ENCODE measurements at places on chromosomes 7 and 10.

DNA sequence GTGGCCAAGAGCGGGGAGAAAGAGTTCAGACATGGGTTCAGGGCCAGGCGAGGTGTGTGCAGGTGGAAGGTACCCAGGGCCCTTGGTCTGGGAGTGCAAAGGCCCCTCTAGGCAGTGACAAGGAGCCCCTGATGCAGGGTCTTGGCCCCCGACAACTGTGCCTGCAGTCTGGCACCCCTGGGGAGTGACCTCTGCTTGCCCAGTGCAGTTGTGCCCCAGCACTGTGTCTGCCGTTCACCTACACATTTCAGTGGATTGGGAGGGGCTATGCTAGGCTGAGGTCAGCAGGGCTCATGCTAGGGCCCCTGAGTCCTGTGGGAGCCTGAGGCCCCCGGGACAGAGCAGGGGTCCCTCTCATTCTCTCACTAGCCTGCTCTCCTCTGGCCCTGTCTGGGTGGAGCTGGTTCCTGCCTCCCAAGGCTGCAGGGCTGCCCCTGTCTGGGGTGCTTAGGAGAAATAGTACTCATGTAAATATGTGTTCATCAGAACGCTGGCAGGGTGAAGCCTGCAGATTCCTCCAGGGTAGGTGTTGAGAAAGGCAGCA is 550.4 kb downstream of the TCERG1L start:
- DNase-seq, result no peak

GRCh38 chr10:97267671-97268070 is 24.8 kb downstream of the ARHGAP19 start:
- no peak for DNase-seq

- no peak for DNase-seq
These were observed 442.5 kb downstream of the XPNPEP1 start for GRCh38 chr10:109480836-109481235.

DNA sequence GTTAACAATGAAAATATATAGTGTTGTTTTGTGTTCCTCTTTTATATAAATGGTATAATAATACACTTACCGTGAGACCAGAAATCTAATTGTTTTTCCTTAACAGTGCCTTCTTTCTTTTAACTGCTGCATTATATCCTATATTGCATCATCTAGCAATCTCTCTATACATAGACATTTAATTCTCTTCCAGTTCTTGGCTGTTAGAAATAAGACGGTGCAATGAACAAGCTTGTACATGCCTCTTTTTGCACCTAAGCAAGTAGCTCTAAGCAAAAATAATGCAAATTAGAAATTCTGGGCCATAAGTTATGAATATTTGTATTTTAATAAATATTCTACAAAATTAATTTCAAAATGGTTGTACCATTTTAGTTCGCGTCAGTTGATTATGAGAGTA is 55.9 kb upstream of the AHR start:
- no peak for DNase-seq

GRCh38 chr7:74655324-74655723 is 2.2 kb upstream of the GTF2I start:
- DNase-seq, result no peak

- no peak for DNase-seq
These were observed 4.6 kb downstream of the GIGYF1 start for GRCh38 chr7:100689230-100690135.

DNA sequence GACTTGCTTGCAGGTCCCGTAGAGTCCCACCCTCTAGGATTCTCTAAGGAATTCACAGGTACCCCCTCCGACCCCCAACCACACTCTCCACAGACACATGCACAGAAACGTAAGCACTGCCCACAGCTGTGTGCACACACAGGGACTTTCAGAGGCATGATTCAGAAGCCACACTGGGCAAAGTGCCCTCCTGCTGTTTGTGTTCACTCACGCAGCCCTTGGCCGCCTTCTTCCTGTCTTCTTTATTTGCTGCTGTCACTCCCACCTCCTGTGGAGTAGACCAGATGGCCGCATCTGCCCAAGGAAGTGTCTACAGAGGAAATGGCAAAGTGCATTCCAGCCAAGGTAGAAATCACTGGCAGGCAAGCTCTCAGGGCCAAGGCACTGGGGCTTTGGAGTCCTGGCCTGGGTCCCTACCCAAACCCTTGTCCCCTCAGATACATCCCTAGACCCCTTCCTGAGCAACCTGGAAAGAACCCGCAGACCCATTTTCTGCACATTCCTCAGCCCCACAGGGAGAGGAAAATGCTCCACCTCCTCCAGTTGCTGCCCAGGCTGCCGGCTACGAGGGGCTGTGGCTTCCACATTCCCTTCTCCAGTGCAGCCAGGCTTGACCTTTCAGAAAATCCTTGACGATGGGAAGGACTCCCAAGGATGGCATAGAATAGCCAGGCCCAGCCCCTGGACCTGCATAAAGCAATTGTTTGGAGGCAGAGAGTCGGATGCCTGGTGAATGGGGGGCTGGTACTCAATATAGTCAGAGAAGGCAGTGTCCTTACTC is 21.6 kb upstream of the GIMAP8 start:
- DNase-seq, result peak; percentile 82

DNA sequence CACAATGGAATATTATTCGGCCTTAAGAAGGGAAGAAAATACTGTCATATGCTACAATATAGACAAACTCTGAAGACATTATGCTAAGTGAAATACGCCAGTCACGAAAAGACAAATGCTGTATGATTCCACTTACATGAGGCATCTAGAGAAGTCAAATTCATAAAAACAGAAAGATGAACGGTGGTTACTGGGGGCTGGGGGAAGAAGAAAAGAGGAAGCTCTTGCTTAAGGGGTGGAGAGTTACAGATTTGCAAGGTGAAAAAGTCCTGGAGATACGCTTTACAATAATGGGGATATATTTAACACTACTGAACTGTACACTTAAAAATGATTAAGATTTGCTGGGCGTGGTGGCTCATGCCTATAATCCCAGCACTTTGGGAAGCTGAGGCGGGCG is 49.0 kb downstream of the PSMC2 start:
- DNase-seq, result no peak

GRCh38 chr7:16356301-16356958 is 64.9 kb downstream of the CRPPA start:
- DNase-seq, result no peak

GRCh38 chr7:29539471-29539870 is 24.2 kb upstream of the PRR15 start:
- DNase-seq, result no peak

- no peak for DNase-seq
These were observed 310.9 kb downstream of the CTNNA3 start for GRCh38 chr10:67385089-67385488.

DNA sequence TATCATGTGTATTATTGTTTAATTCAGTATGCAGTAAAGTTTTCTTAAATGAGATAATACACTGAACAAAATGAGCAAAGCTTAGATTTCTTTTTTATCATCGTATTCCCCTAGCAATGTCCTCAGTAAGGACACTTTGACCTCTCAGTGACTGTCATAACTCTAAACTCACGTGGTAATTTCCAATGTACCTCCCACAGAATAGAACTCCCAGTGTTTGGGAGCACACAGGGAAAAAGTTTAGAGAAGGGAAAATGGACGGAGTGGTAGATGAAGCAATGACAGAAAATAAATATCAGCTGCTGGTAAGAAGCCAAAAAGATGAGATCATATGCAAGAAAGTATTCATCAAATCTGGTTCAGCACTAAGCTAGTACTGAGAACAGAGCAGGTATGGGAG is 758.6 kb upstream of the KCND2 start:
- DNase-seq, result no peak

GRCh38 chr10:17049195-17049594 is 80.4 kb downstream of the CUBN start:
- no peak for DNase-seq

DNA sequence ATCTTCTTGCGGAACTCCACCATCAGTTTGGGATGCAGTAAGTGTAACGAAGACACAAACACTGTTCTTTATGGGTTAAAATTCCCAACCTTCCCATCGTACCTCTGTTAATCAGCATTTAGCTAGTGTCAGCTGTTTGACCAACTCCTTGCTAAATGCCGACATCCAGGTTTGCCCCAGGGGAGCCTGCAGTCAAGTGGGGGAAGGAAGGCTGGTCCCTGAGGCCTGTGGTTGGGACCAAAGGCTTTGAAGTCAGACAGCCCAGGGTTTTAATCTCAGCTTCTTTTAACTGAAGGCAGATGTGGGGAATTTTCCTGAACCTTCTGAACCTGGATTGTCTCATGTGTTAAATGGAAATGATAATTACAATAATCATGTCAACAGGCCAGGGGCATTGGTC is 443.7 kb downstream of the GLRX3 start:
- no peak for DNase-seq

GRCh38 chr7:151342102-151342646 is 562 bp downstream of the NUB1 start:
- DNase-seq, result no peak

- DNase-seq, result no peak
These were observed 76.9 kb upstream of the EGR2 start for GRCh38 chr10:62893036-62893435.

DNA sequence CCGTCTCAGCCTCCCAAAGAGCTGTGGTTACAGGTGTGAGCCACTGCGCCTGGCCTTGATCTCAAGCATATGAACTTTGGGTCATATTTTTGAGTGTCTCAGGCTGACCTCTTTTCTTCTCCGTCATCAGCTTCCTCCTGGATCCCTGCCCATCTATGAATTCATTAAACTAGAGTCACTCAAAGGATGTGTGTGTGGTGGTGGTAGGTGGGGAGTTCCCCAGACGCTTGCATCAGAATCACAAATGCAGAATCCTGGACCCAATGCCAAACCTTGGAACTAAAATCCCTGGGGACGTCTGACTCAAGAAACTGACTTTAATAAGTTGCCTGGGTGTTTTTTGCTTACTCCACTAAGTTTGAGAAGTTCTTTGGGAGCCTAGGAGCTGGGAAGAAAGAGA is 6.7 kb upstream of the CREB5 start:
- DNase-seq, result no peak

GRCh38 chr10:22705527-22705926 is 8.9 kb downstream of the PIP4K2A start:
- DNase-seq, result no peak

- no peak for DNase-seq
These were observed 292.7 kb downstream of the EXOC4 start for GRCh38 chr7:133545618-133546017.

- no peak for DNase-seq
These were observed 21.1 kb upstream of the FAM13C start for GRCh38 chr10:59383436-59383835.

DNA sequence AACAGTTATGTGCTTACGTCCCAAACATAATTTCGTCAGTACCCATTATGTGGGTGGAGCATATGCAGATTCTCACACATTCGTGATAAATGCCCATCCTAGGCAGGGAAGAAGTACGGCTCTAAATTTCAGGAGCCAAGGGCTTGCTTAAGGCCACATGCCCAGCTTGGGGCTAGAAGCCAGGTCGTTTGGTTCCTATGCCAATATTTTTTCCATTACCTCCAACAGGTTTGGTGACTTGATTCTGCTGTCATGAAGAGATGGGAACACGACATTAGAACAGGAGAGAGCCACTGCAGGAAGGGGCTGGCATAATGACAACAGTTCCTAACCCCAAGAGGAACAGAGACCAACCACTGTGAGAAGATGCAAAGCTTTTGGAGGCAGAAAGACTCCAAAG is 85.1 kb downstream of the HIPK2 start:
- no peak for DNase-seq

- peak; percentile 57 for DNase-seq
These were observed 29.9 kb downstream of the RNLS start for GRCh38 chr10:88553116-88553752.

DNA sequence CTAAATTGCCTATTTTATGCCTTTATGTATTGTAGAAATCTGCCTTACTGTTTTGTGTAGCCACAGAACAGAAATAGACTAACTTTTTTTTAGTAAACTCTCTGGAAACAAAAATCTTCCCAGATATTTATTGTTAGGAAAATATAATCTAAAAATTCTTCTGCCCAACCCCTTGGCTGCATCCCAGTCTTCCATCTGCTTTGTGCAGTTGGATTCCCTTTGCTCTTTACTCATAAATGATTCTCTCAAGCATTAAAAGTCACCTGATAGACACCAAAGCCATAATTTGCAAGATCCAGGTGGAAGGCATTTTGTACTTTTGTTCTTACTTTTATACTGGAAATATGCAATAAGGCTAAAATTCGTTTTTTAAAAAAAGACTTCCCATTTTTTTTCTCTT is 6.1 kb upstream of the CAV2 start:
- DNase-seq, result no peak

- DNase-seq, result no peak
These were observed 565.3 kb downstream of the PHTF2 start for GRCh38 chr7:78363866-78364265.

GRCh38 chr10:78188446-78188845 is 154.8 kb downstream of the RPS24 start:
- no peak for DNase-seq

DNA sequence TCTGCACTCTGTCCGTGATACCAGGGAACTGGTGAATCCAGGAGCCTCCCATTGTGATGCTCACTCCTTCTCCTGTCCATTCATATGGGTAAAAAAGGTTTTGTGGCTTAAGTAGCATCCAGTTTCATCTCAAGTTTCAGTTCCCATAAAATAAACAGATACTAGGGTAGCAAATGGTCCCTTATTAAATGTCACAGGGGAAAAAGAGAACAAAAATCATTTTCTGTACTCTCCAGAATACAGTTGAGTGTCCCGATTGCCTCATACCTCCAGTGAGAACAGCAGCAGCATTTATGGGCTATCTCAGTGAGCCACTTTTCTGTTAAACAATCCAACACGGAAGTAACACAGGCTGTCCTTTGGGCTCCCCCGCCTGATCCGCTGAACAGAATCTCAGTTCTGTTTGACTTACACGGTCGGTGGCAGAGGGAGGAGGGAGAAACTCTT is 179.6 kb downstream of the CELF2 start:
- no peak for DNase-seq

DNA sequence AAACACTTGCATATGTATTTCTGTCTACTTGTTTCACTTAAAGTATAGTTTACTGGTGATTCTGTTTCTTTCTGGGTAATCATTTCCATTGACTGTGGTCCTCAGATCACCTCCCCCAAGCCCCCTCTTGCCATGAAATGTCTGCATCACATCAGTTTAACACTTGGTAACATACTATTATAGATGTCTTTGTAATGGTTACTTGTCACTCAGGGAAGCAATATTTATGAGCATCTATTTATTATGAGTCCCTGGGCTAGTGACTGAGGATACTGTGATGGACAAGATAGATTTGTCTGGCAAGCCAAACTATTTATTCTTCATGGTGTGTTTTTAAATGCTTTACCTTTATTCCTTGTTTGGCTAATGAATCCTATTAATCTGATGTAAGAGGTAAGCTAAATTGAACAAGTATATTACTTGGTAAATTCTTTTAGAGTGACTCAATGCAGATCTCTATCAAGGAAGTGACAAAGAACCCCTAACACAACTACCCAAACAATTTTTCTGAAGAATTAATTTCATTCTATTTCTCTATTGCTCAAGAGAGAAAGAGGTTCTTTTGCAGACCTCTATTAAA is 270.9 kb downstream of the RELN start:
- DNase-seq, result no peak

GRCh38 chr7:140525743-140526142 is 46.4 kb upstream of the MKRN1 start:
- no peak for DNase-seq

DNA sequence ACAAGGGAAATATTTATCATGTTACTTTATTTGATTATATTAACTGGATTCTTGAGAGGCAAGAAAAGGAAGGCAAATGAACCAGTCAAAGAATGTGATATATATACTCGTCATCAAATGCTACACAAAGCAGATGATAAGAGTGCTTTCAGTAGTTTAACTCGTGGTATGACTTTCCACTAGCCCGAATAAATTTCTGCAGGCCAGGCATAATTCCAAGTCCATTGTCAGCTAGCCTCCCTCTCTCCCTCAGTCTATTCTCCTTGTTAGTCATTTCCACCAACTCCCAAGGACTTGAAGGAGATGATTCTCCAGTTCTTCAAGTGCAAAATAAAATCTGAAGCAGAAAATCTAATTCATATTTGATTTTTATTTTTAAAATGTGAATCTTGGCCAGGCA is 190.5 kb downstream of the GLI3 start:
- DNase-seq, result no peak

Measured in AG08396 (cell line).